ENCODE measurements at places on chromosomes 1 and 21. TPM values are rescaled to one million over a fixed set of nuclear protein-coding genes. Genes with fewer than 3 reads are reported as not detected.

DNA sequence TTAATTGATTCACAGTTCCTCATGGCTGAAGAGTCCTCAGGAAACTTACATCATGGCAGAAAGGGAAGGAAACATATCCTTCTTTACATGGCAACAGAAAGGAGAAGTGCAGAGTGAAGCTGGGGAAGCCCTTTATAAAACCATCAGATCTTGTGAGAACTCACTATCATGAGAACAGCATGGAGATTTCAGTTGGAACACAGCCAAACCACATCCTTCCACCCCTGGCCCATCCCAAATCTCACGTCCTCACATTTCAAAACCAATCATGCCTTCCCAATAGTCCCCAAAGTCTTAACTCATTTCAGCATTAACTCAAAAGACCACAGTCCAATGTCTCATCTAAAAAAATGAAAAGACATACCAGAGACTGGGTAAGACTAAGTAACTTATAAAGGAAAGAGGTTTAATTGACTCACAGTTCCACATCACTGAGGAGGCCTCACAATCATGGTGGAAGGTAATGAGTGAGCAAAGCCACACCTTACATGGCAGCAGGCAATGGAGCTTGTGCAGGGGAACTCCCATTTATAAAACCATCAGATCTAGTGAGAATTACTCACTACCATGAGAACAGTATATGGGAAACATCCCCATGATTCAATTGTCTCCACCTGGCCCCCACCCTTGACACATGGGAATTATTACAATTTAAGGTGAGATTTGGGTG, 105.2 kb downstream of the MRPL39 start:
- DNase-seq = peak; percentile 84

DNA sequence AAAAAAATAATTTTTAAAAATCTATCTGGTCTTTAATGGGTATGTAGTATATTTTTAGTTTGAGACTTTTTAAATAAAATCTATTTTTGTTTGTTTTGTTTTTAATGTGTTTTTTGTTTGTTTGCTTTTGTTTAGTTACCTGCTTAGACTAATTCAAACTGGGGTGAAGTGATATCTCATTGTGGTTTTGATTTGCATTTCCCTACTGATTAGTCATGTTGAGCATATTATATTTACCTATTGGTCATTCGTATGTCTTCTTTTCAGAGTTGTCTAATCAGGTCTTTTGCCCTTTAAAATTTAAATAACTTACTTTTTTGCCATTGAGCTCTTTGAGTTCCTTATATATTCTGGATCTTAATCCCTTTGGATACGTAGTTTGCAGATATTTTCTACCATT, 20.3 kb downstream of the CD1B start:
- no peak for DNase-seq

- no peak for DNase-seq
Measured at GRCh38 chr1:241608379-241609033, 31.7 kb downstream of the CHML start.

DNA sequence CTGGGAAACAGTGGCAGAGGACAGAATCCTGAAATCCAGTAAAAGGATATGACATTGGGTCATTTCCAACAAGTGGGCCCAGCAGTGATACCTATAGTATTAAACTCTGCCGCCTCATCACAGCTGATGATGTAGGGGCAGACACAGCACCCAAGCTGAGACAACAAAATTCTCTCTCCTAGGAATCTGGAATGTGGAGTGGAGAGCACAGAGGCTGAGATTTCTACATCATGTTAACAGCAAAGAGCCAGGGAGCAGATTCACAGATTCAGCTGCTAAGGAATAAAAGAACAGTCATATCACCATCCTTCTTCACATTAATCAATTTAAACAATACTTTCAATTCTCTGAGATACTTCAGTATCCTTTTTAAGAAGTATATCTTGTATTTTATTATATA, 61.9 kb downstream of the CRP start:
- no peak for DNase-seq

DNA sequence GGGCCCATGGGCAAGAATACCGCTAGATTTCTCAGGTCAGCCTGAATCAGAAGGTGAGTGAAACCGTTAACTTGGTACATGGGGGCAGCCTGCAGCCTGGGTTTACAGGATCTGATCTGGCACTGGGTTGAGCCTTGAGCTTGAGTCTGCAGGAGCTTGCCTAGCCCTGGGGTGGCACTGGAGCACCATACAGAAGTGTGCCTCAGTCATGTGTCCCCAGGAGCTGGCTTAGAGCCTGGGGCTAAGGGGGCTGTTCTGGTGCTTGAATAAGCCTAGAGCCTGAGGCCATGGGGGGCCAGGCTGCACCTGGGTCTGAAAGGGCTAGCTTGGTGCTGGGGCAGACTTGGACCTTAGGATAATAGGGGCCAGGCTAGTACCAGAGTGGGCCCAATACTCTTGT, 457.2 kb upstream of the PBX1 start:
- DNase-seq = no peak

GRCh38 chr21:41739011-41739410, 27.8 kb downstream of the RIPK4 start:
- DNase-seq = no peak

DNA sequence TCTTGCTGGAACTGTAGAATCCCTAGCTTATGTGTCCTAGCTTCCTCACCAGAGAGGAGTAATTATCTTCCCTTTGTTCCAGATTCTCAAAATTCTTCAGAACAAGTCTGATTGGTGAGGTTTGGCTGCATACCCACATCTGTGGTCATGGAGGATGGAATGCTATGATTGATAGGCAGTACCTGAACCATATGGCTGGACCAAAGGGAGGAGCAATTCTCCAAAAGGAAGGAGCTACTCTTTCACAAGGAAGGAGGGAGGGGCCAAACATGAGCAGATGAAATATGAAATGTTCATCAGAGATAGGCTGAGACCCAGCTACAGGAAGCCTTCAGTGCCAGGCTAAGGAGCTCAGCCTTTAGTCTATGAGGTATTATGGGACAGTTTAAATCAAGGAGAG, 5.0 kb upstream of the RNF19B start:
- no peak for DNase-seq

TCHH gene
- not detected for total RNA-seq

DNA sequence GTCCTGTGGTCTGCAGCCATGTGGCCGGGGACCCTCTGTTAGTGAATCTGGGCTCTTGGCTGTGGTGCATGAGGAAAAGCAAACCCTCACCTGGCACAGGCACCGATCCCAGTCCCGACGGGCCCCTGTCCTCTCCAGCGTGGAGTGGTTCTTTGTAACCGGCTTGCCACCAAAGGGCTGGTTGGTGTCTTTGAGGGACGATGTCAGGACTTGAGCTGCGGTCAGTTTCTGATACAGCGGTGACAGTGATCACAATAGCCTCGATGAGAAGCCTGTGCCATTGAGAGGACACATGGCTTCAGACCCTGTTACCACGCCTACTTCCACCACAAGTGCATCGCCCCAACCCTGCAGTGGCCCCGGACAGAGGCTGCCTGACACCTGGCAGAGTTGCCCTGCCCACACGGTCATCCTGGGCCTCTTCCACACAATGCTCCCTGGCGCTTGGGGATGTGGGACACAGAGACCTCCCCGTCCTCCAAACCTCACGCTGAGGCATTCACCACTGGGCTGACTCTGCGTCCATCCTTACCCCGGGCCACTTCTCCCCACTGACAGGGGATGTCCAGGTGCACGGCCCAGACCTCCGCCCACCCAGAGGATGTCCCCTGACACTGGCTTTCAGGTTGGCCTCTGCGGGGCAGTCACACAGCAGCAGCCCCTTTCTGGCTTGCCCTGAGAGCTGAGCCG, 18.8 kb upstream of the ACTRT2 start:
- no peak for DNase-seq

DAB1 gene
- total RNA-seq = 0.24 TPM

DNA sequence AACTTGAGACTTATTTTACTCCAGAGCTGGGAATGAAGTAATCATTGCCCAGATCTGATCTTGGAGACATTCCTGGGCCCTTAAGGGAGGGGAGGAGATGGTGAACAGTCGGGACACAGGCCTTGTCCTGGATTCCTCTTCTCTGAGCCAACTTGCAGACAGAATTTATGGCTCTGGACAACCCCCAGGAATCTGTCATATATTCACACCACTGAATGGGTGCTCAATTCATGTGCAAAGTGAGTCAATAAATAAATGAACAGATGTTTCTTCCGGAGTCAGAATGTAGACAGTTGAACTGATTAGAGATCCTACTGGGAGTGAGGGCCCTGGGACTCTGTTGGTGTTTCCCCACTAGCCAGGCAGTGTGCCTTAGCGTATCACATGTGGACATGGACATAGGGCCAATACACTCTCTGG, 2.6 kb downstream of the TUFT1 start:
- no peak for DNase-seq

DNA sequence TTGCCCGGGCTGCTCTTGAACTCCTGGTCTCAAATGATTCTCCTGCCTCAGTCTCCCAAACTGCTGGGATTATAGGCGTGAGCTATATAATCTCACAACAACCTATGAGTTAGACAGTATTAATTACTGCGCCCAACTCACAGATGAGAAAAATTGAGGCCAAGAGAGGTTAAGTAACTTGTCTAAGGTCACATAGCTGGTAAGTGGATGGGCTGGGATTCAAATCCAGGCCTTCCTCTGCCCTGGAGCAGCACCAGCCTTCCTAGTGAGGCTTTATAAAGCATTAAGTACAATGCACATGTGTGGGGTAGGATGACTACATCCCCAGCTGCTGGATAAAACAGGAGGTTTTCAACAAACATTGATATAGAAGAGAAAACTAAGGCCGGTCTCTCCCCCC, 15.1 kb downstream of the E2F2 start:
- DNase-seq = no peak

- DNase-seq = peak; percentile 86
Measured at GRCh38 chr1:22416555-22417454, 34.8 kb upstream of the ZBTB40 start.

CYP4B1 gene
- not detected for total RNA-seq

- DNase-seq = no peak
Measured at GRCh38 chr1:178301141-178301540, 195.6 kb downstream of the CLEC20A start.

- no peak for DNase-seq
Measured at GRCh38 chr1:200525090-200525987, 95.2 kb downstream of the KIF14 start.

MATN1 gene
- total RNA-seq = not detected

ADCY10 gene
- not detected for total RNA-seq

DNA sequence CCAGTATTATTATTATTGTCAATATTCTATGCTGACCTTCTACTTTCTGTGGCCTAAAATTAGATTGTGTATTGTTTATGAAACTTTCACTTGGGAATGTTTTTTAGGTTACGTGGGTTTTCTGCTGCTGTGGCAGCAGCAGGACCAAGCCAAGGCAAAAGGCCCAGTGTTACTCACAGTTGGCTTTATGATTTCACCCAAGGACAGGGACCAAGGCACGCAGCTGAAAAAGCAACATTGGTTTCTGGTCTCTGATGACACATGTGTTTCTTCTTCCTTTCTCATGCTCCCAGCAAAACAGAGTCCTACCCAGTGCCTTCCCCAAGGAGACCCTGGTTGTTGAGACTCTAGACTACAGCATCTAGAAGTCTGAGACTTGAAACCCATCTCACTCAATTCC, 413.7 kb downstream of the SETD4 start:
- no peak for DNase-seq

DNA sequence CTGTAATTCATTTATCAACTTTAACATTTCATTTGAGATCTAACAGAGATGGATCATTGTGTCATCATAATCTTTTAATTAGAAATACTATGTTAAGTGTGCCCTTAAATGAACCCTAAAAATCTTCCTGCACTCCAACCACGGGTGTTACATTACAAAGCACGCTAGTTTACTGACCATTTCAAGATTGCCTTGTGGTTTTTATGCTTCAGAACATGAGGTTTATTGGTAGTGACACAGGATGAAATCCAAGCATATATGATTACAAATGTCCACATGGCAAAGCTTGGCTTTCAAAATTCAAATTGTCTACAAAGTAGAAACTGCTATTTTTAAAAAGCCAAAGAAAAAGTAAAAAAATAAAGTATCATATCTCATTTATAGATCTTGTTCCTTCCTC, 190.4 kb upstream of the USP25 start:
- no peak for DNase-seq

PCSK9 gene
- total RNA-seq = not detected

DNA sequence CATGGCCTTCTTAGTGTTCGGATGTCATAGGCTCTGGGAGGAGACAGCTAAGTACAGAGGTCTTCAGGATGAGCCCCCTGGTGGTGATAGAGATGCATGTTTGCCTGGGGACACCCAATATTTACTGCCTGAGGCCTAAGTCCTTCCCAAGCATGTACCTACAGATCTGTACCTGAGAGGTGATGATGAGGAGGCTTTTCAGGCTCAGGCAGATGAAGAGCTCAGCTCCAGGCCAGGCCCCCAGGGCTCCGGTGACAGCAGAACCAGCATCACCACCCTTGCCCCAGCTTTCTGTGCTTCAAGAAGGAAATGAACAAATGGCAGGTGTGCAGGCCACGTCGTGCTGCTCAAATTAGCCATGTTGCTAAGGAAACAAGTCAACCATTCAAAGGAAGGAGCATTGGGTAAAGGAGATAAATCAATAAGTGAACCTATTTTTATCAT, 21.1 kb downstream of the CACNA1E start:
- peak; percentile 22 for DNase-seq

DNA sequence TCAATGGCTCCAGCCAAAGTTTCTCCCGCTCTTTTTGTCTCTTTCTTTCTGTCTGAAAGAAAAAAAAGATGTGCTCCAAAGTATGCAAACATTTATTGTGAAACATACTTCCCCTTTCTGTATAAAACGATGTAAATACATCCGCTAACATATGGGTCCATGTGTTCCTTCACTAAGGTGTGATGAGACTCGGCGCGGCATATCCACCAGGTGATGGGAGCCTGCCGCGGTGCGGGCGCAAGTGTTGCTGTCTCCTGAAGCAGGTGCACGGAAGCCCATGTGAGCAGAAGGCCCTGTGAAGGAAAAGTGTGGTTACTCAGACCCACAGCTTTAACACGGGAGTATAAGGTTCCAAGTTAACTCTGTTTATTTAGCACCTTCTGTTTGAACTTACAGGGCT, 466.6 kb upstream of the C1orf87 start:
- no peak for DNase-seq
